HT1080 (cell line): ENCODE measurements at places on chromosomes 7 and 10.
A peak's percentile ranks its signal among the peaks of the same experiment; 100 is the strongest.

- DNase-seq = no peak
Observed at GRCh38 chr7:150980663-150981062, 2.5 kb upstream of the KCNH2 start.

DNA sequence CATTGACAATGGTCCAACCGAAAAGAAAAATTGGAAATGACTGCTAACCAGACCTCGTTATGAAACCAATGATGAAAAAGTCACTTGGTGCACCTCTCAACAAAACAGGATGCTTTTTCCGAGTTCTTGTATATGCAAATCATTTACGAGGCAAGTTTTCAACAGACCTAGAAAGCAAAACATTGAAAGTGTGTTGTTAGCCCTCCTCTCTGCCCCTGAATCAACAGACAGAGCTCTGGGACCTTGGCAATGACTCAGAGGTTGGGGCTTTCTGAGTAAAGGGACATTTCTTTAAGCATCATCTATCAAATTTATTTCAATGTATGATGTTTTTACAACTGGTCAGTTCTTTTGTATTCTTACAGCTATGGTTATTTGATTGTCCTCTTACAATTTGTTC is 16.3 kb upstream of the DKK1 start:
- DNase-seq = no peak

DNA sequence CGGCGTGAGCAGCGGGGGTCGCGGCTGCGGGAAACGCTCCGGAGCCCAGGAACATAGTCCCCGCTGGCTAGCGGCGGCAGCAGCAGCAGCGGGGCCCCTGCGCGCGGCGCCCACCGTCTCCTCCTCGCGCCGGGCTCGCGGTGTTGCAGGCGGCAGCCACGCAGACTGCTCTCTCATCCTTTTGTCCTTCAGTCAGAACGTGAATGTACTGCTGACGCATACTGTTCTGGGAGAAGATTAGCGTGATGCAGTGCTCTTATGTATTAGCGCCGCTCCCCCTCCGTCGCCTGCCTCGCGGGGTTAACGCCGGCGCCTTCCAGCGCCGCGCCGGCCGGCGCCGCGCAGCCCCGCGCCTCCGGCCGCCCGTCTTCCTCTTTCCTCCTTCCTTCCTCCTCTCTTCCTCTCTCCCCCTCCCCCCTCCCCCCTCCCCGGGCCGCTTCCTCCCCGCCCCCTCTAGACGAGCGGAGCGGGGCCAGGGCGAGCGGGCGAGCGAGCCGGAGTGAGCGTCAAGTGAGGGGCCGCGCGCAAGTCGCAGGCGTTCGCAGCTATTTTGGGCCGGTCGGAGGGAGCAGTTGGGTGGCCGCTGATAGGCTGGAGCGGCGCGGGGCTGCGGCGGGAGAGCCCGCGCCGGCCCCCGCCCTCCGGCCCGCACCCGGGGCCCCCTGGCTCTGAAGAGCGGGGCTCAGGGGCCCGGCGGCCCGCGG is 816 bp upstream of the LRRC4 start:
- no peak for DNase-seq

GRCh38 chr10:12709000-12709401 is 292.5 kb downstream of the CCDC3 start:
- DNase-seq = peak; percentile 65

- no peak for DNase-seq
Observed at GRCh38 chr7:81533931-81534330, 235.9 kb downstream of the HGF start.

- no peak for DNase-seq
Observed at GRCh38 chr7:68504716-68505115, 1093.6 kb upstream of the AUTS2 start.

DNA sequence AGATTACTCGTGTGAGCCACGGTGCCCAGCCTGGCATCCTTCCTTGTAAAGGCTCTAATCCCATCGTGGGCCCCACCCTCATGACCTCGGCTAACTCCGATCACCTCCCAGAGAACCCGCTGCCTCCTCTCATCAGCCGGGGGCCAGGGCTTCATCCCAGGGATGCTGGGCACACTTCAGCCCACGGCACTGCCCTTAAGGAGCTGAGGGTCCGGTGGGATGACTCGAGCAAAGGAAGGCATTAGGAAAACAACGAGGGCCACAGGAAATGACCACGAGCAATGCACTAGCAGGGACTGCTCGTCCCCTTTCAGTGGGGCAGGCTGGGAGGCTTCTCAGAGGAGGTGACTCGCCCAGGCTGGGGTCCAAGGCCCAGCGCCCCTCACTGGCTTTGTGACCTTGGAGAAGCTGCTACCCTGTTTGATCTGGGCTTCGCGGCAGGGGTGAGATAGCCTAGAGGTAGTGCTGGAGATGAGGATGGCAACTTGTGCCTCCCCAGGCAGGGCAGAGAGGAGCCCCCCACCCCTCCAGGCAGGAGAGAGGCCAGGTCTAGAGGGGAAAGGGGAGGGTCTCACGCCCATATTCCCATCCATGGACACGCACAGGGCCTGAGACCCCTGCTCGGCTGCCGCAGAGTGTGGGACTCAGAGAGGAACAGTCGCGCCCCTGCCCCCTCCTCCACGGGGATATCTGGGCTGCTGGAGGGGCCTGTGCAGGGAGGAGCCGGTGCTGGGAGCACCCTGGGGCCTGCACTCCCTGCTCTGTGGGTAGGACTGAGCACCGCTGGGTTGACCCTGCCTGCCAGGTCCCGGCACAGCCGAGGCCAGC is 26.8 kb downstream of the ELFN1 start:
- no peak for DNase-seq

GRCh38 chr10:124096494-124096893 is 3.1 kb upstream of the CHST15 start:
- DNase-seq = no peak

DNA sequence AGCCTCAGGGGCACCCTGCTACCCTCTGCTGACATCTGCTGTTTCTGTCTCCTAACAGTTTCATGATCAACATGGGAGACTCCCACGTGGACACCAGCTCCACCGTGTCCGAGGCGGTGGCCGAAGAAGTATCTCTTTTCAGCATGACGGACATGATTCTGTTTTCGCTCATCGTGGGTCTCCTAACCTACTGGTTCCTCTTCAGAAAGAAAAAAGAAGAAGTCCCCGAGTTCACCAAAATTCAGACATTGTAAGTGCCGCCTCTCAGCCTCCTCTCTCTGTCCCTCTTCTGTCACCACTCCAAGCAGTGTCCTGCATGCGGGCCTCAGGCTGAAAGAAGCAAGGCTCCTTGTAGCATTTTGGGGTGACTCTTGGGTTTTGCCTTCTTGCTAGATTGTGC is 39.0 kb downstream of the POR start:
- DNase-seq = no peak

- no peak for DNase-seq
Observed at GRCh38 chr10:15188603-15189002, 20.1 kb upstream of the NMT2 start.

GRCh38 chr10:101388676-101389276 is 34.8 kb downstream of the BTRC start:
- DNase-seq = no peak

- DNase-seq = no peak
Observed at GRCh38 chr10:49645417-49645816, 31.6 kb downstream of the CHAT start.

- no peak for DNase-seq
Observed at GRCh38 chr7:151896086-151896485, 19.2 kb upstream of the PRKAG2 start.

DNA sequence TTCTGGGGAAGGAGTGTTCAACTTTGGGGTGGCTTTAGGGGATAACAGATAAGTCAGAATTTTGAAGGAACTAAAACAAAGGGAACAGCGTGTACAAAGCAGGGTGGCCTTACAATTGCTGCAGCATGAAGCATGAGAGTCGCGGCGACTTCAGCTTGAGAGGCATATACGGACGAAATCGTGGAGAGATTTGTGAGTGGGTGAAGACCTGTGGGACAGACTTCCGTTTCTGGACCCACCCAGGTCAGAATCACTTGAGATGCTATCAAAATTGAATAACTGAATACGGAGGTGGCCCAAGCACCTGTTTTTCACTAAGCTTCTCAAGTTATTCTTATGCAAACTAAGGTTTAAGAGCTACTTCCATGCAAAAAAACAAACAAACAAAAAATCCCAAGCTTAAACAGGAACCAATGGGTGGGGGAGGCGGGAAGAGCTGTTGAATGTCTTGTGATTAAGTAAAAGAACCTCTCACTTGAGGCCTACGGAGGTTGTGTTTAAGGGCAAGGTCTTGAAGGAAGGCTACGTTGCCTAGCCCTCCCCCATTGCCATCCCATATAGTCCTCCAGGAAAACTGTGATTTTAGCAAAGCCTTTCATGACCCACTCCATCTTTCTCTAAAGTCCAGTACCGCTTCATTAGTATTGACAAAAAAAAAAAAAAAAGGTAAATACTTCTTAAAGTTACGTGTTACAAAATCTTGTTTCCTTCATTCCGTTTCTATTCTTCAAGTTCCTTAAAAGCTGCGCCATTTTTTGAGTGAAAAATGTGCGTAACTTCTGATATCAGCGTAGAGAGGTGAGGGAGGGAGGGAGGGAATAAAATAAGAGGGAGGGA is 1.3 kb upstream of the TRIM24 start:
- no peak for DNase-seq

GRCh38 chr10:3949711-3950110 is 164.7 kb upstream of the KLF6 start:
- no peak for DNase-seq

GRCh38 chr7:99971242-99971641 is 4.6 kb downstream of the AZGP1 start:
- DNase-seq = no peak

DNA sequence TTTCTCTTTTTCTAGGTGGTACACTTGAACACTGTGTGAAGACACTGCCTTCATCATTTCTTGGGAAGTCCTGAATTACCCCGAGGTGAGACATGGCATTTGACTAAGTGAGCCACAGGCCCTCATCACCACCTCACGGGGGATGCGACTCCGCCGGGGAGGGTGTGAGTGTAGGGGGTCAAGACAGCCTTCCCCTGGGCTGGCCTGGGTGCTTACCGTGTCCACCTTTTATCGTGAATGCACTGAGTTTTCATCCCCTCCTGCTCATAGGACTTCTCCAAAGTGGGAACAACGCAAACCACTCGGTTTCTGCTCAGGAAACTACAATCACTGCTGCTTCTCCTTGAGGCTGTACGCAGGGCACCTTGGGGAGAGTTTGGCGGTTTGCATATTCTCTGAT is 176.9 kb downstream of the SH2D4B start:
- DNase-seq = no peak

- peak; percentile 97 for DNase-seq
Observed at GRCh38 chr7:41880107-41880506, 177.2 kb upstream of the INHBA start.

DNA sequence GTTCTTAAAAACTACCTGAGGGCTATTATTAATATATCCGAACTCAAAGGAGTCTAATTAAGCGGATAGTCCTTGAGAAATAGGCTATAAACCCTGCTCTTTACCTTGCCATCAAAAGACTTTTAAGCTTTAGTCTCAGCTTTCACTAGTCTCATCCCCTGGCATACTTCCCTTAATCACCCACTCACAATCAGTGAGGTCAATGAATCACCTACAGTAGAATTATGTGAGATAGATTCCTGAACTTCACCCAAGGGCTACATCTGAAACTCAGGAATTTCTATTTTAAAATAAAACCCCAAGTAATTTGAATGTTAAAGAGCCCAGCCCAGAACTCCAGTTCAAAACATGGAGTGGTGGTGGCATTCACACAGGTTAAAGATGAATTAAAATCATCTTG is 108.7 kb downstream of the ETV1 start:
- DNase-seq = peak; percentile 42

GRCh38 chr7:157250605-157251228 is 86.1 kb upstream of the DNAJB6 start:
- peak; percentile 46 for DNase-seq

GRCh38 chr10:120385992-120386391 is 71.0 kb upstream of the PLPP4 start:
- no peak for DNase-seq

GRCh38 chr7:121605317-121605680 is 209.2 kb upstream of the FAM3C start:
- DNase-seq = no peak

DNA sequence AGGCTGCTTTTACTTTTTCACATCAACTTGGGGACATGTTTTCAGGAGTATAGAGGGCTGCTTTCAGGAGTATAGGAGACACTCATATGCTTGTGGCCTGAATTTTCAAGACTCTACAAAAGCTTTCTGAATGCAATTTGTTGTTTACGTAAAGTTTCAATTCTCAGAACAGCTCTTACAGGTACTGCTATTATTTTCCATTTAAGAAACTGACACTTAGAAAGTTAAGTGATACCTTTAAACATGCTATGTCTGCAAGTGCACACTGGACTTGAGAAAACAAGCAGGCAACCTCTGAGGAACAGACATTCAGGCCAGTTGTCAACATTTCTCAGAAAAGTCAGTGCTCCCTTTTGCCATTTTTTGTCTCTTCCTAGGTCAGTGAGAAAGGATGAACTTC is 70.0 kb upstream of the PHYHIPL start:
- no peak for DNase-seq

- peak; percentile 96 for DNase-seq
Observed at GRCh38 chr10:17835688-17836087, 26.5 kb downstream of the MRC1 start.

DNA sequence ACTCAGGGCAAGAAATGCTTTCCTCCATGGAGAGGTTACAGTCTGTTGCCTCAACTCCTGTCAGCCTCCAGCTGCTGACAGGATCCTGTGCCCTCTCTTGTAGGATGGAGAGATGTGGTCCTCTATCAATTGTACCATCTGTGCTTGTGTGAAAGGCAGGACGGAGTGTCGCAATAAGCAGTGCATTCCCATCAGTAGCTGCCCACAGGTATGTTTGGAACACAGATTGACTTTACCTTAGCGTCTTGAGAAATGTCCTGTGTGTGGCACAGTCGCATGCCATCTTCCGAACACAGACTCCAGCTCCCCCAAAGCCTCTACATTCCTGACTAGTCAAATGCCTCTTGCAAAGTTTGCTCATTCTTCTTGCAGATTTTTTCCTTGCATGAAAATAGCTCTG is 152.6 kb downstream of the BMPER start:
- DNase-seq = no peak

GRCh38 chr7:30308389-30308788 is 24.0 kb downstream of the ZNRF2 start:
- peak; percentile 32 for DNase-seq

DNA sequence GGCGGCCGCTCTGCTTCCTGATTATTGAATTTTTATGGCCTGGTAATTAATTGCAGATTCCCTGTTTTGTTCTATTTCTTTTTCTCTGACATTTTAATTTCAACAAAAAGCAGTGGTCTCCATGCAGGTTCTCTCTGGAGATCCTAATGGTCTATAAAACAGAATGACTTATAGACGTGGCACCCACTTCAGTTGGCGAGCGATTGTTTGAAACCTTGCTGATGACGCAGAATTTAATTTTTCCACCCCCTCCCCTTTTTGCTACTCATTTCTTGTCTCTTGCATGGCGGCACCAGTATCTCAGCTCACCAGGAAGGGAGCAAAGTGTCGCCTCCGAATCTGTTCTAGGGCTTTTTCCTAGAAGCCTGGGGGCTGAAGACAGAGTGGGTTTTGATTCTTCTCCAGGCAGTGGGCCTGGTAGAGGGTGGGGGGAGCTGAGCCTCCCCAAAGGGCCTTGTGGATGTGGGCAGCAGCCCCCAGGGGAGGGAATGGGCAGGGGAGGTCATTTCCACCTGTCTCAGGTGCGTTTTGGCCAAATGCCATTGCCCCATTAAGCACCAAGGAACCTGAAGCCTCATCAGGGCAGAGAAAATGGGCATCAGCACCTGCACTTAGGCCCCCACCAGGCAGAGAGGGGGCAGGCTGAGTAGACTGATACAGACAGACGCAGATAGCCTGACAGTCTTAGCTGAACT is 3.5 kb upstream of the COMTD1 start:
- no peak for DNase-seq
